ENCODE measurements at places on chromosomes 11 and 22.
A peak's percentile ranks its signal among the peaks of the same experiment; 100 is the strongest.

DNA sequence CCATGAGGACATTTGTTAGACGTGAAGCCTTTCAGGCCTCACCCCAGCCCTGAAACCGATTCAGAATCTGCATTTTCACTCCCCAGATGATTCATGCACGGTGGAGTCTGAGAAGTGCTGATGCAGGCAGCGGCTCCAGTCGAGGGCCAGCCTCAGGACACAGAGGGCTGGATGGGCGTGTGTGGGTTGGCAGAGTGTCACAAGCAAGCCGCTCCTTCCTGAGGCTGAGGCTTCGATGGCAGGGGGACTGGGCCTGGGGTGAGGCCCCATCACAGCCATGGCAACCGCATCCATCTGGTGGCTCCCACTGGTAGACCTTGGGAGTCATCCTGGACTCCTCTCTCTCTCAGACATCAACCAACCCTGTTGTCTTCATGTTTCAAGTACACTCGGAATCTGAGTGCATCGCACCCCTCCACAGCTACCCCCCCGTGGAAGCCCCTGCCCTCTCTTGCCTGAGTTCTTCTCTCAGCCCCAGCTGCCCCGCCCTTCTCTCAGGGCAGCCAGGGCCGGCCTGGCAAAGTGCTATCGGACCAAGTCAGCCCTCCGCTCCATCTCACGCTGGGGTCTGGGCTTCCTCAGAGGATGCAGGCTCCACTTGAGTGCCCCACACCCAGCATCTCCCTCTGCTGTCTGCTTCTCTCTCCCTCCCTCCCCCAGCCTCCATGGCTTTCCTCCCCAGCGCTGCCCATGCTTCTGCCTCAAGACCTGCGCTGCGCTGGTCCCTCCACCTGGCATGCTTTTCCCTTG, 10.6 kb downstream of the KCNC1 start:
- DNase-seq = no peak

DNA sequence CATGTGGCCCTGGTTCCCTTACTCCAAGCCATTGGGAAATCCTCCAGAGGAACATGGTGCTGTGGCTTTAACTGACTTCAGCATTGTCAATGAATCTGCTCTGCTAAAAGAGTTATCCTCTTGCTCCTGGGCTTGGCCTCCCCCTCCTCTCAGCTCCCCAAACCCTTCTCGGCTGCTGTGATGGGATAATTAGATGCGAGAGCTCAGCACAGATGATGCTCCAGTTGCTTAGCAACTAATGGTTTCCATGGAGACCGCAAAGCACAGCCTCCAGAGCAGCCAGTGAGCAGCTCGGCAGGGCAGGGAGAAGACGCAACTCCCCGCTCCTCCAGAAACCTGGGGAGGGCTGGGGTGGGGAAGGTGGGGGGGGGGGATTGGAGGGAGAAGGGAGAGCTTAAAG, 2.8 kb upstream of the UPK2 start:
- no peak for DNase-seq

- no peak for DNase-seq
These were observed 257.4 kb downstream of the BRD1 start for GRCh38 chr22:49570032-49570848.

DNA sequence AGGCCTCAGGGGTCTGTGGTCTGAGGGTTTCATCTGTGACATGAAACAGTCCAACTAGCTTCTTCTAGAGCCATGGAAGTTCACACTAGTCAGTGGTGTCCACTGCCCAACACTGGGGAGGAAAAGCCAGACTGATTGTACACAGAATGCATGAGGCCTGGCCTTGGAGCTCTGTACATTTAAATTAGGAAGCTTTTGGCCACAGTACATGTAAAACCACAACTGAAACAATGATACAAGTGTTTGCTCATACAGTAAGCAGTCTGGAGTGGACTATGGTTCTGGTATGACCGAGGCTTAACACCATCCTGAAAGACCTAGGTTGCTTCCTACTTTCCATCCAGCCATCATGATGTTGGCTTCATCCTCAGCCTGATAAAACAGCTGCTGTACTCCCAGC, 73.8 kb upstream of the SESN3 start:
- DNase-seq = no peak

DNA sequence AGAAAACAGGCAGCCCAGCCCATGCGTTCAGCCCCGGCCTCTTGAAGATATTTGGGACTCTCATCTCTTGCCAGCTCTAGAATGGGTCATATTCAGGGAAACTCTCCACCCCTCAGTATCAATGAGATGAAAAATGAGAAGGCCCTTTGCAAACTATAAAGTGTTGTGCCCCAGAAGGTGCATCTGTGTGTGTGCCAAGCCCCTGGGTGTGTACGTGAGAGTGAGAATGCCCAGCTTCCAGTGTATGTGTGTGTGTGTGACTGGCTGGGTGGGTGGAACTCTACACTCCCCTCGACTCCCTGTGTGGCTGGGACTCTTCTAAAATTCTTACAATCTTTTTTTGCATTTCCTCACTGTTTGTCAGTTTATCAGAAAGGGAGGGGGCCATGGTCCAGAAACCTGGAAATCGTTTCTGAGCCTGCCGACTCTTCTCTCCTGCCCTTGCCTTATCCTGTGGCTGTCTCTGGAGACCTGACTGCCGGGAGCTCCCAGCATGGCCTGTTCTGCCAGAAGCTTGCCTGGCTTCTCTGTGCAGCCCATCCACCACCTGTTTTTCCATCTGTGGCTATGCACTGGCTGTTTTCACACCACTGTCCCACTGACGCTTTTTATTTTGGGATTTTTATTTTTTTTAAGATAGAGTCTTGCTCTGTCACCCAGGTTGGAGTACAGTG, 1.2 kb downstream of the P2RY6 start:
- no peak for DNase-seq

- DNase-seq = no peak
These were observed 42.1 kb upstream of the GALNT18 start for GRCh38 chr11:11663907-11664306.

DNA sequence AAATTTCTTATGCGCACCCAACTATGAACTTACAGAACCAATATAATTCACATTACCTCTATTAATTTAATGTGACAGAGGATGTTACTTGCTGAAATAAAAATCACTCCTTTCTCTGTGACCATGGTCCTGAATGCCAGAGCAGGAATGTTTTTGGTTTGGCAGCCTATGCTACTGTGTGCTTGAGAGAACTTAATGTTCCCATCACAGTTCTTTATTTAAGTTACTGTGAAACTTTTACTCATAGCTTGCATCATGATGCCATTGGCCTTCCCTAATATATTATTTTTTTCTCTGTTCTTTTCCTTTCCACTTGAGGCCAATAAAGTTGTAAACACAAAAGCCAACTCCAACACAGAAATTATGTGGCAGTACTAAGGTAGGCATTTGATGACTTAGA, 142.2 kb downstream of the FAM76B start:
- no peak for DNase-seq

- DNase-seq = peak; percentile 87
These were observed 13.5 kb upstream of the B4GALNT4 start for GRCh38 chr11:355581-356458.

DNA sequence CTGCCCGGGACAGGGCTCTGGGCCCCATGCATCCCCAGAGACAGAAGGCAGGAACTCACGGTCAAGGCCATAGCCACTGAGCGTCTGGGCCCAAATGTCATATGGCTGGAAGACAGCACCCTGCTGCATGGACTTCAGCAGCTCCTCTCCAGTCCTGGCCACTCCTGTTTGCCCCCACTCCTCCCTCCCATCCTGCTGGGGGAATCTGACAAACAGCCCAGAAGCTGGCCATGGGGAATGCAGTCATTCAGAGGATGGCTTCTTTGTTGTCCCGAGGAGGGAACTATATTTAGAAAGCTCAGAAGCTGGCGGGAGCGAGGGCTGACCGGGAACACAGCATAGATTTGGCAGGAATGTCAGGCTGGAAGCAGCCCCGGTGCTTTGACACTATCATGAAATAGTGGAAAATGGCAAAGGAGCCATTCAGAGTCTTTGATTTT, 35.0 kb downstream of the DKK3 start:
- DNase-seq = no peak

GRCh38 chr11:131658952-131659351, 288.5 kb downstream of the NTM start:
- DNase-seq = no peak

- no peak for DNase-seq
These were observed 90.0 kb downstream of the FDX1 start for GRCh38 chr11:110519796-110520195.

DNA sequence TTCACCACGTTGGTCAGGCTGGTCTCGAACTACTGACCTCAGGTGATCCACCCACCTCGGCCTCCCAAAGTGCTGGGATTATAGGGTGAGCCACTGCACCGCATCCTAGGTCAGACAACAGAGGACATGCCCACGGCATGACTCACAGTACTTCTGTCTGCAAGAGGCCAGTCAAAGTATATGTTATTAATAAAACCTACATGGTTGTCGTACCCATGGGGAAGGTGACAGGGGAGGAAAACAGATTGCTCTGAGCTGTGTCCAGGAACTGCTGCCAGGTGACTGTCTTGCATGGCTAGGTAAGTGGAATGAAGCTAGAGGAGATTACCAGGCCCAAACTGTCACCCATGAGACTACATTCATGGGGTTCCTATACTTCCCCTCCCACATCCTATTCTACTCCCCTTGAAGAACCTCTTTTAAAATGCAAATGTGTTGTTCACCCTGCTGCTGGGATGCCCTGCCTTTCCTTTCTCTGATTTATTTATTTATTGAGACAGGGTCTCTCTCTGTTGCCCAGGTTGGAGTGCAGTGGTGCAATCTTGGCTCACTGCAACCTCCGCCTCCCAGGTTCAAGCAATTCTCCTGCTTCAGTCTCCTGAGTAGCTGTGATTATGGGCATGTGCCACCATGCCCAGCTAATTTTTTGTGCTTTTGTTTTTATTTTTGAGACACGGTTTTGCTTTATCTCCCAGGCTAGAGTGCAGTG, 2.0 kb upstream of the NLRX1 start:
- DNase-seq = no peak

DNA sequence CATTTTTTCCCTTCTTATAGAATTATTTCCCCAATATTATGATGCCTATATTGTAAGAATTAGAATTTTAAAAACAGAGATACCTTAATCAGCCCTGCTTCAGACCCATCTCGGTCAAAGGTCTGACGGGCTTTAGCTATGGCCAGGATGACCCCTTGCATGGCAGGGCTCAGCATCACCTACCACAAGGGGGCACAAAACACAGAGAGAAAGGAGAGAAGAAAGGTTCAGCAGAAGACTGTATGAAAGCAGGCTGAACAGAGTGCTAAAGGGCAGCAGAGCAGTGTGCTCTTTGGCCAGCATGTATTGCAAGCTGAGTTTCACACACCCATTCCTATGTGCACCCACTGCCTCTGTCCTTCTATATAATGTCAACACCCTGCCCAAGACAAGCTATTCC, 26.8 kb downstream of the CLDN25 start:
- no peak for DNase-seq

DNA sequence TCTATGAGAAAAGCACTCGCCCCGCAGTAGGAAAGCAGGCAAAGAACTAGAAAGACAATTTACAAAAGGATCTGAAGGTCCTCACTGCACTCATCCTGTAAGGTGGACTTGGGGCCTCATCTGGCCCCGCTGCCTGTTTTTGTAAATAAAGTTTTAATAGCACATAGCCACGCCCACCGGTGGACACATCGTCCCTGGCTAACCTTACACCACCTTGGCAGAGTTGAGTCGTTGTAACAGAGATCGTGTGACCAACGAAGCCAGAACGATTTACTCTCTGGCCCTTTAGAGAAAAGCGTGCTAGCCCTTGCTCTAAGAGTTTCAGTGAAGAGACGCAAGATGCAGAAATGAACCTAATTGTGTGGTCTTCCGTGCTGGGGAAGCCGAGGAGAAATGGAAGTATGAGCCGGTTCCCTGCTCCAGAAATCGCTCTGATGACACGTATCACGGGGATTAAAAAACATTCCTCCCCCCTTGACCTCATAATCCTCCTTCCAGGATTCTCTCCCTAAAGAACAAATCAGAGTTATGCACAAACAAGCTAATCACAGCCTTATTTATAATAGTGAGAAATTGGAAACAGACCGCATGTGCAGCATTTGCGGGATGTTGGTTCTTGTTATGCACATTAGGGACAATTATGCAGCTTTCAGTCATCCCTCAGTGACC, 80.1 kb downstream of the CDKN1C start:
- DNase-seq = no peak

- DNase-seq = no peak
These were observed 12.4 kb upstream of the MPPED1 start for GRCh38 chr22:43399338-43399979.

- DNase-seq = no peak
These were observed 650 bp downstream of the PPM1F start for GRCh38 chr22:21951931-21952465.

Measured in CD4-positive, alpha-beta T cell treated with Interleukin-15 for 1 hour (primary cell).